H9 (cell line): ENCODE measurements at places on chromosomes 3 and 15. TPM values are rescaled to one million over a fixed set of nuclear protein-coding genes. Genes with fewer than 3 reads are reported as not detected.

Gene GOLGA8S
- 0.07 TPM in 2 replicates for total RNA-seq

Gene CHSY1
- total RNA-seq: 68.3 and 68.9 TPM in 2 replicates

Gene ASB14
- not detected in 2 replicates for total RNA-seq

Gene PSTPIP1
- total RNA-seq: 1.1 and 1.8 TPM in 2 replicates

Gene PARP15
- total RNA-seq: 0.18 and 0.24 TPM in 2 replicates

Gene SCAANT1
- total RNA-seq: not detected in 2 replicates

Gene SLC15A2
- total RNA-seq: 2.3 and 2.4 TPM in 2 replicates

Gene LIPC
- total RNA-seq: not detected in 2 replicates

- no peak for DNase-seq
- no peak overlapping the region for H3K27ac ChIP-seq
- H3K4me3 ChIP-seq: no peak overlapping the region
- no peaks in the 10 kb centered on the region for H3K4me1 ChIP-seq
Measured at GRCh38 chr3:160286231-160286630, 61.0 kb downstream of the C3orf80 start.

- DNase-seq: no peak
- H3K4me3 ChIP-seq: no peak overlapping the region
- no peak overlapping the region for H3K27ac ChIP-seq
- no peaks in the 10 kb centered on the region for H3K4me1 ChIP-seq
Measured at GRCh38 chr15:99826157-99826780, 93.0 kb upstream of the LYSMD4 start.

DNA sequence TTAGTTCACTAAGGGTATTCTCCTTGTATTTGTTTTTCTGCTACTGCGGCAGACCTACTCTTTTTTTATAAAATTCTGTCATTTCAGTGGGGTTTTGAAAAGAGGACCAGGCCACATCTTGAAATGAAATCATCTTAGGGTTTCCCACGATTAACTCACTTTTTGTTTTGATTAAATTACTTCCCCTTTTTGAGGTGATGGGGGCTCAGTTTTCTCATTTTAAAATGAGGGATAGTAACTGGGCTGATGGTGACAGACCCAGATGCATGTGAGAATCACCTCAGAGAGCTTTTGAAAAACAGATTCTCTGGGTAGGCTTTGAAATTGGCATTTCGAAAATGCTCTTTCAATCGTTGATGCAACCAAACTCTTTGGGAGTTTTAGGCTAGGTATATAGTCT lies 24.2 kb downstream of the UBE2Q2 start:
- no peak overlapping the region for H3K4me3 ChIP-seq
- H3K36me3 ChIP-seq: peaks cover 7% of the 10 kb centered on the region; the same call in 2 of the 3 replicates
- H3K27me3 ChIP-seq: no peaks in the 10 kb centered on the region
- no peak for DNase-seq

DNA sequence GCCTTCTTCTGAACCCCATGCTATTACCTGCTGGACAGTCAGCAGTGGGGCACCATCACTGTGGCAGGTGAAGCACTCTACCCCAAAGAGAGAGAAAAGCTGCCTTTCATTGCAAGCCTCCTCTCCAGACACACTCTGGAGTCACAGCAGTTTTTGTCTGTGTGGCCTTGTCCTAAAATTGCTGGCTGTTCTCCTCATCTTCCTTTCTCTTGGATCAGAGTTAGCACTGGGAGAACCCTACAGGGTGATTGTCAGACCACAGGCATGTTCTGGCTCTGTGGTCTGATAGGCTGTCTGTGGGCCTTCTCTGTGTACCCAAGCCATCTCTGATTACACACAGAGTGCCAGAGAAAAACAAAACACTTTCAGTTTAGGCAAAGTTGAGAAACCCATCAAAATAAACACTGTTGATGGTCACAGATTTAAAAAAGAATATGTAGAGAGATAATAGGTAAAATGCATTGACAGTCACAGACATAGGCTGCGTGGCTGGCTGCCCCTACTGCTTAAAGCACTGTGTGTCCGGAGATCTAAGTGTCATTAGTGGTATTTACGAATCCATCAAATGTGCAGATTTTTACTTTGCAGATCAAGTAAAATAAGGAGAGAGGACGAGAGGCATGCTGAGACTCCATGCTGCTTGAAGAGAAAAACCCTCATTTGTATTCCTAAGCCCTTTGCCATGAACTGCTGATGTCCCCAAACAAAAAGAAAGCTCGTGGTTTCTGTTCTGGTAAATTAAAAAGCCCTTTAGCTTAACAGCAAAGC lies 689.9 kb downstream of the TUSC7 start:
- peak overlapping the region; percentile 51 for H3K27ac ChIP-seq
- H3K27me3 ChIP-seq: no peaks in the 10 kb centered on the region; the same call in 1 of the 2 replicates
- peaks cover 15% of the 10 kb centered on the region for H3K4me1 ChIP-seq
- H3K4me3 ChIP-seq: peak overlapping the region; percentile 67

- no peaks in the 10 kb centered on the region for H3K36me3 ChIP-seq
- H3K27ac ChIP-seq: no peak overlapping the region
- H3K4me3 ChIP-seq: no peak overlapping the region
- DNase-seq: no peak
- no peaks in the 10 kb centered on the region for H3K4me1 ChIP-seq
- no peaks in the 10 kb centered on the region for H3K27me3 ChIP-seq
Measured at GRCh38 chr3:1591327-1592028, 498.7 kb downstream of the CNTN6 start.

GRCh38 chr3:58776231-58776630 lies 109.7 kb upstream of the FAM3D start:
- no peaks in the 10 kb centered on the region for H3K4me1 ChIP-seq
- DNase-seq: no peak
- no peaks in the 10 kb centered on the region for H3K27me3 ChIP-seq
- no peak overlapping the region for H3K4me3 ChIP-seq

DNA sequence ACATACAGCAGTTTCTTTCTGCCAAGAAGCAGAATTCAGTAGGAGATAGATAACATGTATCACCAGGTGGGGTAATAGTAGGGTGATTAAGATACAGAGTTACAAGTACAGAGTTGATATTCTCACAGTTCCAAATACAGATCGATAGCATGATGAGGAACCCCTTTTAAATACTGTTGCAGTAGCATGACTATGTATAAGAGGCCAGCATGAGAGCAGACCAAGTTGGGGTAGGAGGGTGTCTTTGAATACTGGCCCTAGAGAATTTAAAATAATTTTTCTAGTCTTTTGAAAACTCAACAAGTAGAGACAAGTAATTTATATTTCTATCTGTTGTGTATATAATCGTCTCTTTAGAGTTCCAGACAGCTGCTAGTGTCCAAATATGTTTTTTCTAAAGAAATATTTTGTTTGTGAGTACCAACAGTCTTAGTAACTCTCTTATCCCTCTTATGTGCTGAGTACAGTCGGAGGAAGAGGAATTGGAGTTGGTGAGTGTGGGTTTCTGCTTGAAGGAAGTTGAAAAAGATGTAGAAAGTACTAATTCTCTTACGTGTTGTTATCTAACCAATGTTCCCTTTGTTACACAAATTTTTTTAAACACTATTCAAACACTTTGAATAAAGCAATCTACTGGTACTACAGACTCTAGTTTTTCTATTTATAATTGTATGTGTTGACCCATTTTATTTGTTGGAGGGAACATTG lies 30.2 kb downstream of the LYSMD4 start:
- H3K27ac ChIP-seq: no peak overlapping the region
- no peaks in the 10 kb centered on the region for H3K36me3 ChIP-seq
- DNase-seq: no peak
- no peaks in the 10 kb centered on the region for H3K27me3 ChIP-seq

DNA sequence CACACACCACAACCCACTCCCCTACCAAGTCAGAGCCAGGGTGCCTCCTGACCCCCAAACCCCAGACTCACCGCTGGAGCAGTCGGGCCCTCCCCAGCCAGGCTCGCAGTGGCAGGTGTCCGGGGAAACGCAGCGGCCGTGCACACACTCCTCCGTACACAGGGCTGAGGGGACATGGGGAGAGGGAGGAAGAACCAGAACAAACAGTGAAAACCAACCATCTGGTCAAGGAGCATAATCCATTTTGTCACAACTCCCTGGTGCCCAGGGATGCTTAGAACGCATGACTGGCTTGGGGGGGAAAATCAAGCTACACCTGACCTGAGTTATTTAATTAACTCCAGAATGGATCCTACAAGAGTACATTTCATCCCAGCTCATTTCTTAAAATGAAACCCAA lies 159.2 kb downstream of the MEGF11 start:
- H3K36me3 ChIP-seq: no peaks in the 10 kb centered on the region
- no peak for DNase-seq
- no peak overlapping the region for H3K4me3 ChIP-seq
- no peaks in the 10 kb centered on the region for H3K4me1 ChIP-seq

GRCh38 chr3:2583046-2583445 lies 484.4 kb downstream of the CNTN4 start:
- no peak overlapping the region for H3K27ac ChIP-seq
- no peak for DNase-seq
- no peaks in the 10 kb centered on the region for H3K4me1 ChIP-seq

- no peaks in the 10 kb centered on the region for H3K27me3 ChIP-seq
- H3K4me1 ChIP-seq: no peaks in the 10 kb centered on the region
- no peak overlapping the region for H3K4me3 ChIP-seq
- H3K27ac ChIP-seq: no peak overlapping the region
- H3K36me3 ChIP-seq: no peaks in the 10 kb centered on the region
Measured at GRCh38 chr15:25893596-25893995, 30.5 kb upstream of the ATP10A start.

GRCh38 chr3:173703771-173704170 lies 306.2 kb downstream of the NLGN1 start:
- no peak for DNase-seq
- H3K4me1 ChIP-seq: peaks cover 5% of the 10 kb centered on the region; the same call in 1 of the 2 replicates
- no peaks in the 10 kb centered on the region for H3K27me3 ChIP-seq
- no peak overlapping the region for H3K4me3 ChIP-seq

- no peaks in the 10 kb centered on the region for H3K27me3 ChIP-seq
- no peak overlapping the region for H3K27ac ChIP-seq
- no peak for DNase-seq
- no peak overlapping the region for H3K4me3 ChIP-seq
- H3K36me3 ChIP-seq: no peaks in the 10 kb centered on the region
Measured at GRCh38 chr3:121324320-121324719, 221.5 kb downstream of the POLQ start.

DNA sequence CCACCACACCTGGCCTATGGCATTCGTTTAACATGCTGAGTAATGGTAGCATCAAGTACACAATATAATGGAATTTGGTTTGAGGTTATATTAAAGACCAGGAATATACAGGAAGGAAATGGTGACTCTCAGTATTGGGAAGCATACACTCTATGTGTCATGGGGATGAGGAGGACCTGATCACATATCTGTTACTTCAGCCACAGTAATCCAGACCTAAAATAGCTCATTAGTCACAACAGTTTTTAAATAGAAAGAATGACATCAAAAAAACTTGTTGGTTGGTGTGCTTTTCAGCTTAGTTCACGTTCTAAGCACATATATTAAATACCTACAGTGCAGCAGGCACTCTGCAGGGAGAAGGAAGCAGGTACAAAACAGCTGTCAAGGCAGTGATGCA lies 52.5 kb upstream of the ATP2C1 start:
- peaks cover 10% of the 10 kb centered on the region; the same call in 1 of the 2 replicates for H3K4me1 ChIP-seq
- no peak overlapping the region for H3K4me3 ChIP-seq
- H3K27me3 ChIP-seq: no peaks in the 10 kb centered on the region
- H3K27ac ChIP-seq: no peak overlapping the region

DNA sequence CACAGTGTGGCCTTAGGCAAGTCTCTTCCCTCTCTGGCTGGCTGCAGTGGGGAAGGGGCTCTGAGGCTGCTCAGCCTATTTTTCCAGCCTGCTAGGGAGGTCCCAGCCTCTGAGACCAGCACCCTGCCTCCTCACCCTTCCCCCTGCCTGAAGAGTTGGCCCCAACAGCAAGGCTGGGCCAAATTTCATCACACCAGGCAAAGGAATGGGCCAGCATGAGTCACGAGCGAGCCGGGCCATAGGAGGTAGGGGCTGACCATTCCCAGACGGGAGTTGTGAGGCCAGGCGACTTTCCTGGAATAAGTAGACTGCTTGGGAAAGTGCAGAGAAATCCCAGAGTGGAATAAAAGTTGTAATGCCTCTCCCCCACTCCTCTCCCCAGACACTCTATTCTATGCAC lies 5.7 kb upstream of the FBLN2 start:
- DNase-seq: peak; percentile 39
- H3K36me3 ChIP-seq: no peaks in the 10 kb centered on the region; the same call in 1 of the 2 replicates
- H3K27me3 ChIP-seq: no peaks in the 10 kb centered on the region
- H3K4me3 ChIP-seq: no peak overlapping the region
- no peak overlapping the region for H3K27ac ChIP-seq

- no peaks in the 10 kb centered on the region for H3K27me3 ChIP-seq
- no peaks in the 10 kb centered on the region for H3K36me3 ChIP-seq
- no peaks in the 10 kb centered on the region for H3K4me1 ChIP-seq
- H3K27ac ChIP-seq: no peak overlapping the region
- no peak for DNase-seq
Measured at GRCh38 chr15:71295603-71296314, 180.5 kb downstream of the THSD4 start.

DNA sequence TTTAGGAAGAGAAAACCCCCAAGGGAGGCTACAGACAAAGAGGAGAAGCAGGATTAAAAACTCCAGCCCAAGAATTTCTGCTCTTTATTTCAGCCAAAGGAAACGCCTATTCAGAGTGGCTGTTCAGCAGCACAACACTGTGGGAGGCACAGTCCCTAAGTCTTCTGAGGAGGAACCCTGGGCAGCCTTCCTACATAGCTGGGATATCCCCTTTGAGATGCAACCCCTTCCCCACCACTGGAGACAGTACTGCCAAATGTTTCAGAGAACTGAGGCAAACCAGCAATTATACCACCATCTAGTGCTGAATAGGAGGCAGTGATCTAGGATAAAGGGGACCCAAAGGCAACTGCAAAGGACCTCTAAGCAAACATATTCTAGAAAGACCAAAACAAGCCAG lies 168.1 kb downstream of the VPS13C start:
- H3K27ac ChIP-seq: no peak overlapping the region
- peak; percentile 52 for DNase-seq
- H3K27me3 ChIP-seq: no peaks in the 10 kb centered on the region
- peaks cover 26% of the 10 kb centered on the region for H3K36me3 ChIP-seq
- H3K4me1 ChIP-seq: peaks cover 3% of the 10 kb centered on the region; the same call in 1 of the 2 replicates

DNA sequence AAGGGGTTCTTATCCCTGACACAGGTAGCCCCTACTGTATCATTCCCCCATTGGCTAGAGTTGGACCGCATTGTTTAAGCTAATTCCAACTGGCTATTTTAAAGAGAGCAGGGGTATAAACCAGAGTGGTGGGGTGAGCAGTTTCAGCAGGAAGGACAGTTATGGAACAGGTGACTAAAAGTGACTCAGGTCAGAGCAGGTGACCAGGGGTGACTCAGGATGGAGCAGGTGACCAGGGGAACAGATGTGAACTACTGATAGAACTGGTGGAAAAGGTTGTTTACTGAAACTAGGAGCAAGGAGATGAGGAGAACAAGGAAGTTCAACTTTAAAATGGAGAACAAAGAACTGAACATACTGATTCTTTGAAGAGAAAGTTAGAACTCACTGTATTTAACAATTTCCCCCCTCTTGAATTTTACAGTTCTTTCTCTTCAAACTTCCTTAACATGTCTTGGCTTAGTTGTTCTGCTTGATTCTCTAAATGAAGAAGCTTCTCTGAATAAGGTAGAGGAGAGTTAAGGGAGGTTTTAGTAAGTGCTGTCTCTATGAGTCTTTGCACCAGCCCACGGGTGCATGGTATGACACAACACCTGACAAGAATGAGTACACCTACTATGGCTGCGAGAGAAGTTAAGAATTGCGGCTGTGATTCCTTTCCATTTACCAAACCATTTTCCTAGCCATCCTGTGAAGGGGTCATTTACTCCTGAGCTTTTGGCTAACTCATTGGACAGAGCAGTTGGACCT lies 83.4 kb upstream of the WNT7A start:
- H3K36me3 ChIP-seq: no peaks in the 10 kb centered on the region
- H3K4me3 ChIP-seq: no peak overlapping the region
- no peak overlapping the region for H3K27ac ChIP-seq
- no peaks in the 10 kb centered on the region for H3K4me1 ChIP-seq
- no peaks in the 10 kb centered on the region for H3K27me3 ChIP-seq

- H3K36me3 ChIP-seq: peaks cover 11% of the 10 kb centered on the region
- H3K27me3 ChIP-seq: no peaks in the 10 kb centered on the region
- H3K27ac ChIP-seq: no peak overlapping the region
- DNase-seq: no peak
- no peak overlapping the region for H3K4me3 ChIP-seq
Measured at GRCh38 chr3:185058796-185059195, 94.1 kb downstream of the C3orf70 start.
